ENCODE measurements at places on chromosomes 5 and 9. TPM values are rescaled to one million over a fixed set of nuclear protein-coding genes. Genes with fewer than 3 reads are reported as not detected.

NCS1 gene
- total RNA-seq = 52.0 TPM

BAAT gene
- total RNA-seq = not detected

CDH10 gene
- total RNA-seq = under 0.01 TPM

SARDH gene
- 9.0 TPM for total RNA-seq

ARID3C gene
- total RNA-seq = under 0.01 TPM

LCN1 gene
- not detected for total RNA-seq

NSG2 gene
- not detected for total RNA-seq

SLC6A19 gene
- total RNA-seq = not detected

OBP2B gene
- total RNA-seq = not detected

PAX5 gene
- total RNA-seq = not detected

EPB41L4B gene
- total RNA-seq = 1.5 TPM

PCDHA12 gene
- 0.50 TPM for total RNA-seq

GADD45G gene
- 2.3 TPM for total RNA-seq

MYMK gene
- not detected for total RNA-seq

TXN gene
- total RNA-seq = 355 TPM

SLC36A2 gene
- total RNA-seq = not detected

ACTBL2 gene
- under 0.01 TPM for total RNA-seq

SEMA5A gene
- 17.7 TPM for total RNA-seq

DRD1 gene
- 2.6 TPM for total RNA-seq

OLFML2A gene
- 33.7 TPM for total RNA-seq

ZFR gene
- total RNA-seq = 113 TPM

C9orf50 gene
- 0.17 TPM for total RNA-seq

IFNE gene
- total RNA-seq = 6.6 TPM

PCDHGB3 gene
- 5.8 TPM for total RNA-seq
